ENCODE measurements at places on chromosomes 3 and 15.

DNA sequence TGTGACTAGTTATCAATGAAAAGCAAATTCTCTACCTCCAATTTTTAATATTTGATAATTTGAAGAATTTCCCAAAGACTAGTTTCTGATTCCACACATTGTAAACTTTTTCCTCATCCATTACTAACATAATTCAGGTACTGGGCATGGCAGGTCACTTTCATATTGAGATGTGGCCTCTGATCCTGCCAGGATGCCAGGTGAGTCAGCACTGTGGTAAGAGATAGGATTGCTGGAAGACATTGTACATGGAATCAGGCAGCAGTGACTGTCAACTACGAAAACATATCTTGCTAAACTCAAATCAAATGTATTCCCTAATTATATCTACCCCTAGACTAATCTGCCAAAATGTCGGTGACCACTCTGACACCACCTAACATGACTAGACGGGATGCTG is 33.2 kb upstream of the POU1F1 start:
- no peak for DNase-seq

DNA sequence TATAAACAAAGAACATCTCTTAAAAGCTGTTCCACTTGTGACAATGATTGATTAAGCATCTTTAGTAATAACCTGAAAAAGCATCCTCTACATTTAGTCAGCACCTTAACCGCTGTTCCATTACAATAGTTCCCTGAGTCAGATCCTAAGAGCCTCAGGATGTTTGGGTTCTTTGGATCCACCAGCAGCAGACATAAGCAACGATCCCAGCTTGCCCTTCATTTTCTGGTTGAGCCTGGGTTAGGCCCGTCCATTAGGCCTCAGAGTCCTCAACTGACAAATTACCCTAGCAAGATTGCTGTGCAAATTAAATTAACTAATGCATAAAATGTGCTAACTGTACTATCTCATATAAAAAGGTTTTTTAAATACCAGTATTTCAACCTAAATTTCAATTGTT is 42.3 kb upstream of the ROBO1 start:
- no peak for DNase-seq

DNA sequence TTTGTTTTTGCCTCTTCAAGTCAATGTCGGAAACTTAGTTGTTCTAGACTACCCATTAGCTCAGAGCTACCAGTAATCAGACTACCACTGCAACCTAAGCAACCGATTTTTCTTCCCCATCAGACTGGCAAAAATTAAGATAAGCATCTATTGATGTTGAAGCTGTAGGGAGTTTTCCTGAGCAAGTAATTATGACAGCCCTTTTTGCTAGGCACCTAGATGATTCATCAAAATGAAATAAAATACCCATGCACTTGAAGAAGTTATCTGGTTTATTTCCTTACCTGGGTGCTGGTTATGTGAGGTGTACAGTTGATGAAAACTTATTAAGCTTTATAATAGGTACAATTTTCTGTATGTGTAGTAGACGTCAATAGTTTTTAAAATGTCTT is 554 bp upstream of the COMMD4 start:
- DNase-seq: no peak

DNA sequence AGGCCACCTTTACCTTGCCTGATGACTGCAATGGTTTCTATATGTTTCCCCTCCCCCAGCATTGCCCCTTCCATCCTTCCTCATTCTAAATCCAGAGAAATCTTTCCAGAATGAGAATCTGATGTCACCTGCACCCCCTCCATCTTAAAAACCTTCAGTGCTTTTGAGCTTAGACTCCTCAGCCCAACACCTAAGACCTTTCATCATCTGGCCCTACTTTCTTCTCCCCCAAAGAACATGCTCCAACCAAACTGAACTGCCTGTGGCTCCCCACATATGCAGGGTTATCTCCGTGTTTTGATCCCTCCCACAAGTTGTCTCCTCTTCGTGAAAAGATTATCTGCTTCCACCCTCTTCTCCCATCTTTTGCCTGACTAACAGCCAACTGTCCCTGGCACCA is 27.3 kb downstream of the RFTN1 start:
- no peak for DNase-seq

- DNase-seq: no peak
Observed at GRCh38 chr3:193780397-193780796, 187.4 kb downstream of the OPA1 start.

GRCh38 chr15:48507416-48508065 is 138.0 kb downstream of the FBN1 start:
- DNase-seq: no peak

DNA sequence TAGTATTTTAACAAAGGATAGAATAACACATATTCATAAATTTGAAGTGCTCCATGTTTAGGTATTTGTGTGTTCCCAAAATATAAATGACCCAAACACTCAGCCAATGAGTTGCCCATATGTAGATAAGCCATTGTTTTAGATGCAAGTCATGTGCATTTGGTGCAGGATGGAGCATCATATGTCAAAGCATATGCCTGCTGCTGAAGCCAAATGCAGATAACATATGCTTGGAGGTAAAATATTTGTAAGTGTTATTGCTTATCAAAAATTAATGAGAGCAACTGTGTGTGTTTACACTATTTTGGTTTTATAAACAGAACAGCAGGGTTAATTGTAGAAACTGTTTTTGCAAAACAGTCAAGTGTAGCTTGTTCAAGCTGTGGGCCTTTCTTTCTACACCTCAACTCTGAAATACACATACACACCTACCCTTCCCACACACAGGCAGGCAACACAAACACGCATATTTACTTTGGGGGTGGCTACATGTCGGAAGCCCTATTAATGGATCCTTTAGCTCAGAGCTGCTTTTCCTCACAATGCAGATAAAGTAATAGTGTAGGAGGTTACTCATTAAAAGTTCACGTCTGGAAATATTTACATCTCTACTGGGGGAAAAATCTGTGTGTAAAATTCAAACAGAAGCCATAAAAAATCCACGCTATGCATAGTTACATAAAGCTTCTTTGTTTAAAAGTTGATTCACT is 521.4 kb downstream of the ZNF385D start:
- no peak for DNase-seq

GRCh38 chr3:107241217-107241616 is 136.0 kb upstream of the CCDC54 start:
- no peak for DNase-seq

- no peak for DNase-seq
Observed at GRCh38 chr15:51424780-51425179, 83.3 kb downstream of the GLDN start.

GRCh38 chr3:71997066-71997653 is 212.2 kb upstream of the PROK2 start:
- DNase-seq: no peak

Data from NCI-H524 treated with DMSO at 0.1 percent for 48 hours (cell line).